ENCODE measurements at places on chromosomes 3 and 15. TPM values are rescaled to one million over a fixed set of nuclear protein-coding genes. Genes with fewer than 3 reads are reported as not detected.

- no peak for DNase-seq
Observed at GRCh38 chr3:8499181-8499611, 2.4 kb upstream of the LMCD1 start.

DNA sequence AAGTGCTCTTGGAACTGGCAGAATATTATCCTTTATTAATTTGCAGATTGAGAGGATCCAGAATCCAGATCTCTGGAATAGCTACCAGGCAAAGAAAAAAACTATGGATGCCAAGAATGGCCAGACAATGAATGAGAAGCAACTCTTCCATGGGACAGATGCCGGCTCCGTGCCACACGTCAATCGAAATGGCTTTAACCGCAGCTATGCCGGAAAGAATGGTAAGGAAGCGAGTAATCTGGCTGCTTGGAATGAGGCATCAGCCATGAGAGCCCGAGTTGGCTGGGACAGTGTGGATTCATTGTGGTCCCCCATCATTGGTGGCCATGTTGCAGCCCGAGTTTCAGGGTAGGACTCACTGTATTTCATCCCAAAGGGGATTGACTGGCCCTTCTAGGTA is 47.1 kb downstream of the PARP14 start:
- DNase-seq: no peak

DNA sequence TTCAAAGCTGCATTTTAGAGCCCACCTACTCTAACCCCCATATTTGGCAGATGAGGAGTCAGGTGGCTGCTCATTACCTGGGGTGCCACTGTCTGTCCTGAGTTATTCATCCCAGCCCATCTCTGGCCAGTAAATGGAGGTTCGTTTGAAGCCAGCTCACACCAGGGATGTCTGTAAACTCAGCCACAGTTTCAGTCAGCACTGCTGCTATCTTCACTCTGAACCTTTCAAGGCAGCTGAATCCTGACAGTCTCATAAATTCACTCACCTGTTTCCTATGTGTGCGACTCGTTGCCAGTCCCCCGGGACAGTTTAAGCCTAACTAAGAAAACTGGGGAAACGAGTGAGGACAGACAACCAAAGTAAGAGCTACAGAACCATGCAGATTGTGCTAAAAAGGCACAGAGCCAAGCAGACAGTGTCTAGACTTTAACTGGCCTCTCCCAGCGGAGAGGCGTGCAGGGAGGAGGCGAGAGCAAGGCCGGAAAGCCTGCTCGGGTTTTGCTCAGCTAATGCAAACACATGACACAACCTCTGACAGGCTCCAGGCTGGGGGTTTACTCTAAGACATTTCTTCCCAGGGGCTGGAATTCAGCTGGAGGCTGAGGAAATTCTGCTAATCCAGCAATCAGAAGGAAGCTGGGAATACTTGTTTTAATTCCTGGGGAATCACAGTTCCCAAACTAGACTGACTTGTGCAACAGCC is 12.0 kb downstream of the FSTL1 start:
- DNase-seq: peak; percentile 49

DNA sequence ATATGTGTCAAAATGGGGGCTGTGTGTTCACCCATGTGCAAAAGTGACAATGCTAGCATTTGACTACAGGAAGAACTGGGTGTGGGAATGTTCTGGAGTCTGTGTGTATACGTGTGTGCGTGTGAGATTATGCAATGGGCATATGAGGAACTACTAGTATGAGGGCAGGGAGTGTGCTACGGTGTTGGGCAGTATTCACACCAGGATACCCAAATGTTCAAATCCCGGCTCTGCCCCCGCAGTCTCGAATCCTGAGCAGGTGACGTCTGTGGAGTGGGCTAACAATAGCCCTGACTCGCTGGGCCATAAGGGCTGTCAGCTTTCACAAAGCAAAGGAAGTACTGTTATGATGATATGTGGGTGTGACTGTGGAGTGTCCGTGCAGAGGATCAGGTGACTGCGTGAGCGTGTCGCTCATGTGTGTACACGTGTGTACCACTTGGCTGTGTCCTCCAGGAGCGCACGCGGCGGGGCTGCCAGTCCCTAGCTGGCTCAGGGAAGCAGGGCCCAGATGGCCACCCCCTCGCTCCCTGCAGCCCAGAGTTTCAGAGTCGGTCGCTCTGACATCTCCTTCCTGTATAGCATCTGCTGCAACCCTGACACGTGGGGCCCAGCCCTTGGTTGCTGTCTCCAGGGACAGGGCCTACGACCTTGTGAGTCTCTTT is 27.2 kb downstream of the IQSEC1 start:
- DNase-seq: no peak

DNA sequence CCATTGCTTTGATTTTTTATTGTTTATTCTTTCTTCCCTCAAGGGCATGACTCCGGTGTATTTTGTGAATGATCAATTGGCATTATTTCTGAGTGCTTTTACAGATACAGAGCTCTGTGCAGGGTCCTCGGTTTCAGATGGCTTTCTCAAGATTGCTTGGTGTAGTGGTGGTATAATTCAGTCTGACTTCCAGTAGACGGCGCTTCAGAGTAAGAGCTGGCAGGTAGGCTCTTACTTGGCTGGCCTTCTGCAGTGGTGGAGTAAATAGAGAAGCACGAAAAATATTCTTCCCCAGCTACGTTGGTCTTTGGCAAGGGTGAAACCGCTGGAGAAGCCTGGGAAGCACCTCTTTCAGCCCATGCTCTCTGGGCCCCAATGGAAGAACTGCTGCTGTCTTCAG is 723.0 kb upstream of the BCHE start:
- no peak for DNase-seq

DNA sequence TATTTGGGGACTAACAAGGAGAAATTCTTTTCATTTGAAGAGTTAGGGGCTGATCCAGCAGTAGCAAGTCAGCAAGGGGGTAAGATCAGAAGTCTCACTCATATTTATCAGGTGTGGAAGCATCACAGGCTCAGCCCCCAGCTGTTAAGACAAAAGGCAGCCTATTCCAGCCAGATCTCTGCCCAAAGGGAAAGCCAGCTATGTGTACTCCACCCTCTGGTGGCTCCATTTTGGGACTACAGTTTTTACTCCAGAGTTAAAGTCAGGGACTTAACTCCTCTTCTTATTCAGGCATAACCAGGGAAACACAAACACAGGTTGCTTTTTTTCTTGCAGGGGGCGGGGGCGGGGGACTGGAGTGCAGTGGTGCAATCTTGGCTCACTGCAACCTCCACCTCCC is 19.2 kb downstream of the UBP1 start:
- DNase-seq: no peak

ZBED2 gene
- polyA plus RNA-seq: not detected

GRCh38 chr3:71400986-71401451 is 182.5 kb downstream of the FOXP1 start:
- no peak for DNase-seq

GRCh38 chr3:57066471-57066870 is 6.0 kb downstream of the SPATA12 start:
- DNase-seq: no peak

GRCh38 chr3:116808725-116809124 is 99.1 kb downstream of the TUSC7 start:
- DNase-seq: no peak

DNA sequence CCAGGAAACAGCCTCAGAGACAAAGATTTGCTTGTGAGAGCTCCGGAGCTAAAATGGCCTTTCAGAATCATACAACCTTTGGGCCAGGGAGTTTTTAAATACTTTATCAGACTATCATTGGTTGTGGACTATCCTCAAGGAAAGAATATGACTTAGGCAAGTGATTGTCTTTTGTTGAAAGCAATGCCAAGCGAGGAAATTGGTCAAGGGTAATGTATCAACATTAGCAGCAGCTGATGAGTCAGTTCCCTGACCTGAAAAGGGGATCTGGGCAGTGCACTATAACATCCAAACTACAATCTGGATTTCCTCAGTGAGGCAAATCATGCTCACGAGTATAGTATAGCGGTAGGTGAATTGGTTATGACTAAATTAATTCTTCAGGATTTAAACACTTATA is 303.6 kb downstream of the LSAMP start:
- no peak for DNase-seq

DNA sequence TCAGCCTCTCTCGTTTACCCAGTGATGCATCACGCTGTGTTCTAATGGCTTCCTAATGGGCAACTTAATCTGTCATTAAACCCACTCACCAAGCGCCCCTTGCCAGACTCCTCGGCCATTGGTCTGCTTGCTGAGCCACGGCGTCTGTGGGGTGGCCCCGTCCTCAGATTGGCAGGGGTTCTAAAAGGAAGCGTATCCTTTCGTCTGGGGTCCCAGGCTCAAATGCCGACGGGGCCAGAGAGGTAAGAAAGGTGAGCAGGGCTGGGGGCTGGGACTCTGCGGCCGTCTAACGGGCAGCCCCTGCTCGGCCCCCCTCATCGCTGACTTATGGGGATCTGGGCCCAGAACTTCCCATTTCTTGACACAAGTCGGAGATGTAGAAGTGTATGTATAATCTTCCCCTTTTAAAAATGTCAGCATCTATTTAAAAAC is 315.1 kb upstream of the PROK2 start:
- DNase-seq: no peak

DNA sequence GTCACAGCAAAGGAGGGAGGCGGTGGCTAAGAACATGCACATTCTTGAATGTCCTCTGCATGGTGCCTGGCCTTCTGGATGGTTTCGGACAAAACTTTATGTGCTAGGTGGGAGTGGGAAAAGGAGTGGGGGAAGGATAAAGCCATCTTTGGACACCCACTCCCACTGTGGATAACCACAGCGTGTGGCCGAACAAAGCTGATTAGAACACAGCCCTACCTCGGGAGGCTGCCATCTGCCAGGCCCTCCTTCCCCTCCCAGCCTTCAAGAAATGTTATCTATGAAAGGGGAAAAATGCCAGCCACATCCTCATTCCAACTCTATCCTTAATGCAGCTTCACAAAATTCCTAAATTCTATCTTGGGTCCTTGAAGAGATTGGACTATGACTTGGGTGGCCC is 18.8 kb downstream of the AMOTL2 start:
- no peak for DNase-seq

- DNase-seq: no peak
Observed at GRCh38 chr3:141174674-141175073, 57.0 kb upstream of the PXYLP1 start.

DNA sequence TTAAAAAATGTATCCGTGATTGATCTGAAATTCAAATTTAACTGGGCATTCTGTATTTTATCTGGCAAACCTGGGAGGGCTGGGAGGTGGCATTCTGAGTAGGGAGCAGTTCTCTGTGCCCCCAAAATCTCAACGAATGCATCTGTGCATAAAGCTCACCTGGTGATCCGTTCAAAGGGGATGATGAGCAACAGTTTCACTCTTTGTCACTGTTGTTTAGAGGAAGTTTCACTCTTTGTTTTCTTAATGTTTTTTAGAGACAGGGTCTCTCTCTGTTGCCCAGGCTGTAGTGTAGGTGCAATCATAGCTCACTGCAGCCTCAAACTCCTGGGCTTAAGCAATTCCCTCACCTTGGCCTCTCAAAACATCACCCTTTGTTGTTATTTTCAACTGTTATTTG is 186.7 kb downstream of the SSR3 start:
- no peak for DNase-seq

- DNase-seq: no peak
Observed at GRCh38 chr3:65182682-65183081, 494.9 kb upstream of the ADAMTS9 start.

IL17RC gene
- 62.3 TPM for polyA plus RNA-seq

- no peak for DNase-seq
Observed at GRCh38 chr3:125585595-125586223, 9.6 kb downstream of the OSBPL11 start.

DNA sequence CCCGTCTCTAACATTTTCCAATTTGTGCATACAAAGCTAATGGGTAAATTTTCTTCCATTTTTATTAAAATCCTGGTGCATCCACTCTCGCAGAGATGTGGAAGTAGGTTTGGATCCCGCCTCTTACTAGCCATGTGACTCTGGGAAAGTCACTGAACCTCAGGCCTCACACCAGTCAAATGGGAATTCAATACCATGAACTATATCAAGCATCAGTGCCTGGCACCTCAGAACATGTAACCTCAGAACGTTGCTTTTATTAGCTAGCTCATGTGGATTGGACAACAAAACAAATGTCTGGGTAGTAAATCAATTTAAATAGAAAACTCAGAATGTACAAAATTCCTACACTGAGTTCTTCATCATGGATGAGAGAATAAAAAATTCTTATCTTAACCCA is 60.7 kb downstream of the ANXA2 start:
- no peak for DNase-seq

DNA sequence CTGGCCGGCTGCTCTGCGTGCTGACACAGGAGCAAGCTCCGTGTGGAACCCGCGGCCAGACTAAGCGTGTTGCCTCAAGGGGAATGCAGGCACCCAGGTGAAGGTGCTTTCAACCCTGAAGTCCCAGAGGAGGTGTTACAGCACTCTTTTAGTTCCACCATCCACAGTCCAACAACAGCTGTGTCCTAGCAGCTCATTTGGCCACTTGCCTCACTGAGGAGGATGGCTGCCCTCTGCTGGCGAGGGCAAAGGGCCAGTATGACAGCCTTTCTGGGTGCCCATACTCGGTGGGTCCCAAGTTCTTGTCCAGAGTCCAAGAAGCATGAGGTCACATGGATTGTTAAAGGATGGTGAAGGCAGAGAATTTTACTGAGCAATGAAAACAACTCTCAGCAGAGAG is 87.8 kb downstream of the C3orf85 start:
- no peak for DNase-seq

- DNase-seq: no peak
Observed at GRCh38 chr15:88654430-88655102, 15.8 kb downstream of the ISG20 start.

PARP3 gene
- polyA plus RNA-seq: 7.0 TPM

- no peak for DNase-seq
Observed at GRCh38 chr3:81436182-81436581, 325.3 kb downstream of the GBE1 start.
